ENCODE measurements at places on chromosomes 6 and 20.

DNA sequence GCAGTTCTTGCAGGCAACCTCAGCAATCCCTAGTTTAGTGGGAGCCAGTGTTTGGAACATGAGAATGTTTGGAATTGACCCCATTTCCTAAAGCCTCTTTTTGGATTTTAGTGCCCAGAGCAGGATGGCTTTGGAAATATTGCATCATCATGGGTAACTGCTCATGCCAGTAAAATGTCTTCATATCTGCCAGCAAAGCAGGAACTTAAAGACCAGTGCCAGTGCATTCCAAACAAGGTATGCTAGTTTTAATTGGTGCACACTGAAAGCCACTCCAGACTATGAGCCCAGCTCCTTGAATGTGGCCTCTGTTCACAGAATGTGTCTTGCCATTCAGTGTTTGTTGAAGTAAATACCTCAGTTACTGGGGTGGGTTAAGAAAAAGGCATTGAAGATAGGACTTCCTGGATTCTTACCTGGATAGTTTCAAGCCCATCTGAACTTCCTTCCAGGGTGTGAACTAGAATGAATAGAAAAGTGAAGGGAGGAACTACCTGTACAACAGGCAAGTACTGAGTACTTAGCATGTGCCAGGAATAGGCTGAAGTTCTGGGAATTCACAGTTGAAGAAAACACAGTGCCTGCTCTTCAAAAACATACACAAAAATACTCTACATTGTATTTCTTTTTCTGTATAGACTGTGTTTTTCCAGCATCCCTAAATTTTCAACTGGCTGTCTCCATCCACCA is 70.5 kb downstream of the COL19A1 start:
- DNase-seq: no peak

GRCh38 chr6:108822401-108822800 is 25.8 kb upstream of the ARMC2 start:
- DNase-seq: no peak

DNA sequence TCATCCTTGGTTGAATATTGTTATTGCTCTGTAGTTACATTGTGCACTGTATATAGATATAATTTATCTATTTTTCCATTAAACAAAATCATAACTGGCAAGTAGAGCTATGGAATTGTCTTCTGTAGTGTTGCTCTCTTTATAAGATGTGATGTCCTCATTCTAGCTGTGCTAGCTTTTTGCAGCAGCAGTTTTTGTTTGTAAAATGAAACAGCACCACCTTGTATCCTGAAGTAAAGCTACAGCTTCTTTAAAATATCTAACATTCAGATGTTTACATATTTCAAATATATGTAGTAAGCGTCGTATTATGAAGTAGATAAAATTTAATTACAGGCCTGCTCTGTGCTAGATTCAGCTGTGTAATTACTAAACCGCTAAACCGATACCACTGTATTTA is 328.8 kb upstream of the MANEA start:
- DNase-seq: no peak

DNA sequence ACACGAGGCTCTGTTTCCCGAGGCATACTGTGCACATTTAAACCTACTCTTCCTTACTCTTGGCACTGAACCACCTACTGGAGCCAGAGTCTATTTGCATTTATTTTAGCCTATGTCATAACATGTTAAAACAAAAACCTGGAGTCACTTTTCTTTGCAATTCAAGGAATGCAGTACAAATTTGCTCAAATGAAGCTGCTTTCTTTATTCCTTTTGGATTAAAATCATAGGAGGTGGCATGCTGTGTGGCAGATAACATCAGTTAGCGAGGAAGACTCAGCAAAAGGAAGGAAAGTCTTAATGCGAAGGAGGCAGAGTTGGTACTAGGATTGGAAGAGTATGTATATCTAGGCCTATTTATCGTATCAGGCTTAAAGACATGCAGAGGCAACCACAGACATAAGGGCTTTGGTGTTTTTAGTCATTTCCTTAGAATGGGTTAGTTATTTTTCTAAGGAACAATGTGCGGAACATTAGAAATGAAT is 92.9 kb downstream of the SAMD3 start:
- no peak for DNase-seq

DNA sequence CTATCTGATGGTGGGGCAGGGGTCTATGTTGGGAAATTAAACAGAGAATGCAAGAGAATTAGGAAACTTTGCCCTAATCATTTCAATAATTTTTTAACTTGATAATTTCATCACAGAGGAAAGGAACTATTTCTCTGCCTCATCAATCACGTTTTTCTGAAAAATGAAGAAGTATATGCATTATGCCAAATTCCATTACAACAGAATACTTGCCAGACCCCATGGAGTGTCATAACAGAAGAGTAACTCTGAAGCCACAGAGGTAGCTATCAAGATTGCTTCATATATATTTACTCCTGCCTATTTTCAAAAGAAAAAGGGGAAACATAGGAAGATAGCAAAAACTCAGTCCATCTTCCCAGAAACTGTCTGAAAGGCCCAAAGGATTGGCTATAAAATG is 5.7 kb upstream of the USP49 start:
- DNase-seq: no peak

- DNase-seq: no peak
Observed at GRCh38 chr6:123770247-123770949, 33.3 kb upstream of the NKAIN2 start.

DNA sequence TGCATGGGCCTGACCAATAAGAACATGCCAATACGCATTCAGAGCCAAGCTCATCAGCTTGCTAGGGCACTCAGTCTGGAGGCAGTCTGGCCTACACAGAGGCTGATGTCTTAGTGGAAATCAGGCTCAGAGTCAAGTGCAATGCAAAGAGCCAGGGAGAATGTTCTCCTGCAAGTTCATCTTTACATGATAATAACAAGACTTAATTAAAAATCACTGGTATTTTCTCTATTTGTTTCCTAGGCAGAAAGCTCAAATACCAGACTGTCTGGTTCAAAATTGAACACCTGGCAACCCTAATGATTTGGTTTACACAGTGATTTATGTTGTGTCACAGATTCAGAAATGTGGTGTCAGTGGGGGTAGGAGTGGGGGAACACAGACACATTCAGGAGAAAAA is 689.3 kb upstream of the FLRT3 start:
- DNase-seq: no peak

DNA sequence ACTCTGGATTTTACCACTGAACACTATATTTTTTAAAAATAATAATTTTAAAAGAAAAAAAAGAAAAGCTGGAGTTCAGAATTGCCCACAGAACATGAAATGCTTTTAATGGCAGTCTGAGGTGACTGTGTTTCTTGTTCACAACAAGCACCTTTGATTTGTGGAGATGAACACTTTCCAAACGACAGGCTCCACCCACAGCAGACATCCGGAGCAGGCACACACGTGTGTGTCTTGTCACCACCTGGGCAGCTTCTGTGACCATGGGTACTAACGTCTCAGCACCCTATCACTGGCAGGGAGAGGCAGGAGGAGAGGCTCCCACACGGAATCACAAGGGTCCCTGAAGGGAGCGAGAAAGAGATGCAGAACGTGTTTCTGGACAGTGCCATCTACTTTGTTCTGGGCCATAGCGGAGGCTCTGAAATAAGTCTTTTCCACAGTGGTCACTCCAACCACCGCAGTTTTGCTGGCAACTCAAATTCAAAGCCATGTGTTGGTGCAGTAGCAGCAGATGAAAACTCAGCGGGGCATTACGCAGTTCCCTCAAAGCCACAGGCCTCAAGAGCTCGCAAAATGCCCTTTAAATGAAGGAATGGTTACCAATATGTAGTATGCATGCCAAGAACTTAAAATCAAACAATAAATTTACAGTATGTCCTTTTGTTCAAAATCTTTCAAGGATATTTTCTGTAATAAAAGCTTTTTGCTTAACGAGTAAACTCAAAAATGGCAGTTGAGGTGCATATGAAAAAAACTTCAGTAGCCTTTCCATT is 242.2 kb downstream of the FOXC1 start:
- DNase-seq: no peak

- no peak for DNase-seq
Observed at GRCh38 chr20:21092806-21093205, 13.4 kb downstream of the LINC00237 start.

DNA sequence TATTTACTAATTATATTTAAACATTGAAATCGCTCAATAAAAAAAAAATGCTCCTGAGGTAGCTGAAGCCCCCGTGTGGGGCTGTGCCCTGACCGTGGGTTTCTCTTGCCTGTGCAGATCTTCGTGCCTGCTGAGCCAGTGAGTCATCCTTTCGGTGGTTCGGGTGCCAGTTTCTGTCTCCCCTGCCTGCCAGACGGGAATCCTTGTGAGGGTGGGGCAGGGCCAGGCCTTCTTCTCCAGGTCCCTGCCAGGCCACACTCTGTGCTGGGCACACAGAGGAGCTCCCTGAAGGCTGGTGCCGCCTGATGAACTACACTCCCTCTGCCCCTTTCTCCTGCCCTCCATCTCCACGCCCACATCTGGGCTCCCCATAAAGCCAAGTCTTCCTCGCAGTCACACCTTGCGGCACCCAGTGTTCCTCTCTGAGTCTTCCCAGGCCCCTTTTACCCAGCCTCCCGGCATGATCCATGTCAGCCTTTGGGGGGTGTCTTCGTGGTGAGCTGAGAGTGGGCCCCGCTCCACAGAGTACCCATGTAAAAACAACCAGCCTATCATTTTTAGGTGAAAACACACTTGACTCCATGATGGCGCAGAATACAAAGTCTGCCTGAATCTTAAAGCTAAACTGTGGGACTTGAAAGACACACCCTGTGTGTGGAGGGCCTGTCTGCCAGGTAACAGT is 19.3 kb downstream of the FGD2 start:
- no peak for DNase-seq

- DNase-seq: peak; percentile 77
Observed at GRCh38 chr6:27126815-27127537, 120.5 kb upstream of the PRSS16 start.

DNA sequence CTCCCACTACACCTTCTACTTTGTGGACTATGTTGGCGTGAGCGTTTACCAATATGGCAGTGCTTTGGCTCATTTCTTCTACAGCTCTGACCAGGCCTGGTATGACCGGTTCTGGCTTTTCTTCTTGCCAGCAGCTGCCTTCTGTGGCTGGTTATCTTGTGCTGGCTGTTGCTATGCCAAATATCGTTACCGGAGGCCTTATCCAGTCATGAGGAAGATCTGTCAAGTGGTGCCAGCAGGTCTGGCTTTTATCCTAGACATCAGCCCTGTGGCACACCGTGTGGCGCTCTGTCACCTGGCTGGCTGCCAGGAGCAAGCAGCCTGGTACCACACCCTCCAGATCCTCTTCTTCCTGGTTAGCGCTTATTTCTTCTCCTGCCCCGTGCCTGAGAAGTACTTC is 16.5 kb upstream of the EFHC1 start:
- no peak for DNase-seq

DNA sequence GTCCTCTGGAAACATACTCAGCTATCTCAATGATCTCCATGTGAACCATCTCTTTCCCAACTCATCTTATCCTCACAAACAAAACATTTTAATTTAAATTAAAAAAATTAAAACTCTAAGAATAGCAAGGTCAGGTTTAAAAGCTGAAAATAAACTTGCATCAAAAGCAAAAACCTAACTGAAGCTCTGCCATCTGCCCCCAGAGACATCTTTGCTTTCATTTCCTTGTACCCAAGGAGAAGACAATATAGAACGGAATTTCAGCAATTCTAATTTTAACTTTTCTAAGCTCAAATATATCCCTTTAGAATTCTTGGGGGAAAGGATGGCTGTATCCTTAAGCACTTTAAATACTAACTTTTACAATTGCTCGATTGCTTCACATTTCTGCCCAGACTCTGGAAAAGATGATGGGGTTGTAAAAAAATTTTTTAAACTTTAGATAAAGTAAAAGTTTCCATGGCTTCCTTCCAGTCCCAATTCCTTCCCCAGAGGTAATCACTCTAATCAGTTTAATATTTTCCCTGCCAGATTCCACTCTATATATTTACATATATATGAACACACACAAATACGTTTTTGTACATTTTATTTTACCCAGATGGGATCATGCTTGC is 69.2 kb upstream of the SMIM29 start:
- no peak for DNase-seq

DNA sequence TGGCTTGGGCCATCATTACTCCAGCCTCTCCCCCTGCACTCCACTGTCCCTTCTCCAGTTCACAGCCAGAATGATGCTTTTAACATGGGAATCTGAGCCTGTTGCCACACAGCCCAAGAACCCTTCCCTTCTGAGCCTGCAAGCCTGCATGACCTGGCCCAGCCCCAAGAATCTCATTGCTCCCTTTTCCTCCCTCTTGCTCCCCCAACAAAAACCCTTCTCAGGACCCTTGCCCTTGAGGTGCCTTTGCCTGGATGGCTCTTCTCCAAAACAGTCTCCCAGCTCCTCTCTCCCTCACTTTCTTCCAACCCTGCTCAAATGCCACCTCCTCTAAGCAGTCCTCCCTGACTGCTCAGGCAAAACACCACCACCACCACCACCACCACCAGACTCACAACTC is 157.2 kb downstream of the ANKRD60 start:
- DNase-seq: no peak

DNA sequence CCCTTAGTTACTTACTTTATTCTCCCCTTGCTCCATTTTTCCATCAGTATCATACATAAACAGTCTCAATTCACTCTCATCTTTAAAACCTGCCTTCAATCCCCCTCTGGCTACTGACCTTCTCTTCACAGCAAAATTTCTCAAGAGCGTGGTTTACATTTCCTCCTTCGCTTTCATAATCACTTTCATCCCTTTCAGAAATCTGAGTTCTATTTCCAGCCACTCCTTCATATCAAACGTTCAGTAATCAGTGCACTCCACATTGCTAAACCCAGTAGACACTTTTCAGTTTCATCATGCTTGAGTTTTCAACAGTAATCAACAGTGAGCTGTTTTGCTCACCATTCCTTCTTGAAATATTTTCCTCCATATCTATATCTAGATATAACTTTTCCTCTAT is 176.7 kb upstream of the HSF2 start:
- no peak for DNase-seq

Data from memory B cell (primary cell).